CD4-positive, alpha-beta T cell treated with Interleukin-15 for 4 hours (primary cell): ENCODE measurements at places on chromosomes 13 and 19.
A peak's percentile ranks its signal among the peaks of the same experiment; 100 is the strongest.

GRCh38 chr13:23020246-23020843 lies 160.4 kb upstream of the SGCG start:
- DNase-seq = peak; percentile 25

GRCh38 chr13:33953203-33953602 lies 135.3 kb downstream of the RFC3 start:
- no peak for DNase-seq

- no peak for DNase-seq
Observed at GRCh38 chr13:42981317-42981716, 10.7 kb downstream of the EPSTI1 start.

DNA sequence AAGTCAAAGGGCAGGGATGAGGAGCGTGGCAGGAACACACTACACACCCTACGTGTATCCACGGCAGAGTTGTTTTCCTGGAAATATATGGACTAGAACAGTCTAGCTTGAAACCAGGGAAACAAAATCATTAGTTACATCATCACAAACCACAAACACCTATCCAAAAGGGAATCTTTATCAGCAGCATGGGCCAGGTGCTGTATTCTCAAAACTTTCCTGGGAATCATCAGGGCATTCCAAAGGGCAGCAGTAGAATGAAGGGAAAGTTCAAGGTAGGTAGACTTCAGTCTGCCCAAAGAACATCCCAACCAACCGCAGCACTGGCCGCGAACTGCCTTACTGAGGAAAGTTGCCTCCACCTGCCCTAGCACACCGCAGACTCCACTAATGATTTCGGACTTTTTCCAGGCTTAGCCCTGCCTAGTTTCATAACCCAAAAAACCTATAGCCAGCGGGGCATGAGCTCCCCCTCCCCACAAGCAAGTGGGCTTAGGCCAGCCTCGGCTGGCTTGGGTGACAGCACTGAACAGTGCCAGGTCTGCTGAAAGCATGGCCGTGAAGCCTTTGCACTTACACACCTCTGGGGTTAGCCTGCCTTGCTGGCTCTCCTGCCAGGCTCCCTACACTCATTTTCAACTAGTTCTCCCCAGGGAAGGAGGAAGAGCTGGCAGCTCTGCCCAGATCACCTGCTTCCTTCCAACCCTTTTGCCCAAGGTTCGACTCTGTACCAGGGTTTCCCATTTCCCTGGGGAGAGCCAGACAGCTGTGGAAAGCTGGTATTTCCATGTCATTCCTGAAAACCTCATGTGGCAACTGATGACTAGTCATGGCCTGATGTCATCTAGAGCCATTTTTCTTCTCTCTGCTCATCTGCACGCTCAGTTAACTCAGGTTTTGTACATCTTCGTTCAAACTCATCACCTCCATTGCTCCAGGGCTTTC lies 77.3 kb upstream of the UBAC2 start:
- no peak for DNase-seq

GRCh38 chr19:19505669-19506326 lies 9.6 kb downstream of the TSSK6 start:
- DNase-seq = no peak

DNA sequence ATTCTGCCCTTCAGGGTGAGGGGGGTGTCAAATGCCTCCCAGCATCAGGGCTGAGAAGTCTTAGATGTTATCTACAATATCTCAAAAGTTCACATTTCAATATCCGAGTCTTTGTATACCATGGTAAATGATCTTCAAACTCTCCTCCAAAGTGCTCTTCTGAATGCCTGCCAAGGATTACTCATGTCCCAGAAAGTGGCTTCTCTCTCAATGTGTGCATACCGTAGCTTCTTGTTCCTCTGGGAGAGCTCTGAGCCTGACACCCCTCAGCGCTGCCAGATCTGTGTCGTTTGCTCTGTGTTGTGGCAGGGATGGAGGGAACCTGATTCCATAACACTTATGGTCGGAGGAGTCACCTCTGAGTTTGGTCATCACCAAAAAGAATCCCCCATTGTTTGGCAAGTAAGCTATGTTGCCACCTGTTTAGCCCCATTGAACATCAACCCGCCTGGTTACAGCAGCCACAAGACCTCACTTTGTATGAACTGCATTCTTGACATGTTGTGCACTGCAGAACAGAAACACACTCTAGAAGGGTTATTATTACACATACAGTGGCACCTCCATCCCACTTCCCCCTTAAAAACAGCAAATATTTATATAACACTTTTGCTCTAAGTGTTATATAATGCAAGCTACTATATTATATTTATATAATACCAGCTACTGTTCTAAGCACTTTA lies 163.1 kb upstream of the MIR17HG start:
- no peak for DNase-seq

DNA sequence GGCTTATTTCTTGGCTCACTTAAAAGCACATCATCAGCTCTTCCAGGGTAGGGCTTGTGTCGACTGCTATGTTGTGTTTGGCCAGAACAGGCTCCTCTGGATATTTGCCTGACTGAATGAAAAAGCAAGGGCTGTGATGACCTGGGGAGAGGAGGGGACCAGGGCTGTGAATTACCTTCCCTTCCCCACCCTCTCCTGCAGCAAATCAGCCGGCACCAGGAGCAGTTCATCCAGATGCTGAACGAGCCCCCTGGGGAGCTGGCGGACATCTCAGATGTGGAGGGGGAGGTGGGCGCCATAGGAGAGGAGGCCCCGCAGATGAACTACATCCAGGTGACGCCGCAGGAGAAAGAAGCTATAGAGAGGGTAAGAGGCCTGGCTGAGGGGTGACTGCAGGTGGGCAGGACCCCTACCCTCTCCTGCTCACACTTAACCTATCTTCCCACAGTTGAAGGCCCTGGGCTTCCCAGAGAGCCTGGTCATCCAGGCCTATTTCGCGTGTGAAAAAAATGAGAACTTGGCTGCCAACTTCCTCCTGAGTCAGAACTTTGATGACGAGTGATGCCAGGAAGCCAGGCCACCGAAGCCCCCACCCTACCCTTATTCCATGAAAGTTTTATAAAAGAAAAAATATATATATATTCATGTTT lies 4.4 kb downstream of the GADD45GIP1 start:
- no peak for DNase-seq

DNA sequence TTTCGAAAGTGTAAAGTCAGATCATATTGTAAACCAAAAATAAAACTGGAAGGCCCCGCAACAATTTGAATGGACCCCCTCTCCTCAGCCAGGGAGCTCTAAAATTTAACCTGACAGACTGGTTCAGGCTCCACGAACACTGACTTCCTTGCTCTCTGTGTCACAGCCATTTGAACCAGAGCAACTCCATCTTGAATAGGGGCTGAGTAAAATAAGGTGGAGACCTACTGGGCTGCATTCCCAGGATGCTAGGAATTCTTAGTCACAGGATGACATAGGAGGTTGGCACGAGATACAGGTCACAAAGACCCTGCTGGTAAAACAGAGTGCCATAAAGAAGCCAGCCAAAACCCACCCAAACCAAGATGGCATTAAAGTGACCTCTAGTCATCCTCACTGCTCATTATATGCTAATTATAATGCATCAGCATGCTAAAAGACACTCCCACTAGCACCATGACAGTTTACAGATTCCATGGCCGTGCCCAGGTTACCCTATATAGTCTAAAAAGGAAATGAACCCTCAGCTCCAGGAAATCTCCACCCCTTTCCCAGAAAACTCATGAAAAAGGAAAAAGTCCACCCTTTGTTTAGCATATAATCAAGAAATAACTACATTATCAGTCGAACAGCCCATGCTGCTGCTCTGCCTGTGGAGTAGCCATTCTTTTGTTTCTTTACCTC lies 43.1 kb downstream of the RFXAP start:
- DNase-seq = no peak

DNA sequence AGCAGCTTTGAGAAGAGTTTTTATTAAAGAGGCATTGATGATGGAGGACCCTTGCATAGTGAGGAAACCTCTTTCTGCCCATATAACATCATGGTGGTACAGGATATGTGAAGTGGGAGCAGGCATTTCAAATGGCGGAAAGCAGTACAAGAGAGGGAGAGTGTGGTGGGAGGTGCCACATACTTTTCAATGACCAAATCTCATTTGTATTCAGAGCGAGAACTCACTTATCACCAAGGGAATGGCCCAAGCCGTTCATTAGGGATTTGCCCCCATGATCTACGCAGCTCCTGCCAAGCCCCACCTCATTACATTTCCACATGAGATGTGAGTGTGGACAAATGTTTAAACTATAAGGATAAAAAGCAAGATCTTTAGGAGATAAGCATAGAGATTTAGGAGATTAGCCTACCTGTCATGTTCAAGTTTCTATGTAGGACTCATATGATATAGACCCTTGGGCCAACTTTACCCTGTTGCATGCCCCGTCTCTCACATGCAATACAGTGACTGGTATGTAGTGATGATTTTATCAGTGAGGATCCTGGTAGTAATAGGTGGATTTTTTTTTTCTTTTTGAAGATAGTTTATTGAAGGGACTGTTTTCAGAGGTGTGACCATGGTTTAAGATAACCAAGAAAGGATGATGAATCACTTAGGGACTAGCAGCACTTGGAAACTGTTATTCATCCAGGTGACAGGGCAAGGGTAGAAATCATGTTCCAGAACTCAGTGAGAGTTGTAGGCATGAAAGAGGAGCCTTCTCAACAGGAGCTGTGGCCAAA lies 38.3 kb downstream of the DNAJC15 start:
- DNase-seq = no peak

- DNase-seq = no peak
Observed at GRCh38 chr13:21606796-21607195, 2.8 kb upstream of the MICU2 start.

DNA sequence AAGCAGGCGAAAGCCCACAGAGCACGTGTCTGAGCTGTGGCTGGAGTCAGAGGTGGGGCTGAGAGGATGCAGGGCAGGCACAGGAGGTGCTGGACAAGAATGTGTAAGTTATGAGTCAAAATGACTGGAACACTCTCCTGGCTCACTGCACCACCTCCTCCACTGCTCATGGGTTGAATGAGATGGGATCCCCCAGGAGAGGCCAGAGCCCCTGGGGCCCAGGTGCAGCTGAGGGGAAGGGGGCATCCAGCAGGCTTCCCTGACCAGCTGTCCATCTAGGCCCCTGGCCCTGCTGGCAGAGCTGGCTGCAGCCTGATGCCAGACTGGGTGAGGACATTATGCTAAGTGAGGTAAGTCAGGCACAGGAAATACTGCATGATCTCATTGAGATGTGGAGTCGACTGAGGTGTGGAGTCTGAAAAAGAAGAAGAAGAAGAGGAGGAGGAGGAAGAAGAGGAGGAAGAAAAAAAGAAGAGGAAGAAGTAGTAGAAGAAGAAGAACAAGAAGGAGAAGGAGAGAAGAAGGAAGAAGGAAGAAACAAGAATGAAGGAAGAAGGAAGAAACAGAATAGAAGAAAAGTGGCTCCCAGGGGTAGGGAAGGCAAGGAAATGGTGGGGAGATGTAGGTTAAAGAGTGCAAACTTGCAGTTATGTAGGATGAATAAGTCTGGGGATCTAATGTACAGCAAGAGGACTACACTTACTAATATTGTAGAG lies 747.4 kb downstream of the UQCRFS1 start:
- no peak for DNase-seq

DNA sequence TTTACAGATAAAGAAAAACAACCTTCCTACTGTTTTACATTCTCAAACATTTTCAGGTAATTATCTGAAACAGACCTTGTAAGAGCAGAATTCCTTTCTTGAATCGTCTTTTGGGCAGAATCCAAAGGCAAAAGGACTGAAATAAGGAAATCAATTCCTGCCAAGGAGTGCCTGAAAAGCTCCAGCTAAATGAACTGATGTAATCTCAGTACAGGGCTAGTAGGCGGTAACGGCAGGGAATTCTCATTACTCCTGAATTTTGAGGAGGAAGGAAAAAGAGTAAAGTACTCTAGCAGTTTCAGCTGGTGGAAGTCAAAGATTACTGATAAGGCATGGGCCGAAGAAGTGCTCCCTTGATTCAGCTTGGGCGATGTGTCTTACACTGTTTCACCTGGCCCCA lies 168.4 kb downstream of the PCDH9 start:
- DNase-seq = no peak

DNA sequence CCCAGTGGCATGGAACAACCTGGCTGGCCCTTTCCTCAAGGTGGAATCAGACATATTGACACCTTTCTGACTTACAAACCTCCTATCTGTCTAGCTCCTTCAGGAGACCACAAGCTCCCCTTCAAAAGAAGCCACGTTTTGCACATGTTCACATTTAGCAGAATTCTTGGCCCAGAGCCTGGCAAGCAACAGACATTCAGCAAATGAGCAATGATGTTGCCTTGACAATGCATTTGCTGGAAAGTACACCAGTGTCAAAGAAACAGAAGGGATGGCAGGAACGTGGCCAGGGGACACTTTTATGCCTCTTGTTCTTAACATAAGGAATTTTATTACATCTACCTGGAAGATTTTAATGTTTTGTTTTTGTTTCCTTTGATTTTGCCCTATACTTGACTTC lies 85.5 kb upstream of the FGF14 start:
- no peak for DNase-seq

DNA sequence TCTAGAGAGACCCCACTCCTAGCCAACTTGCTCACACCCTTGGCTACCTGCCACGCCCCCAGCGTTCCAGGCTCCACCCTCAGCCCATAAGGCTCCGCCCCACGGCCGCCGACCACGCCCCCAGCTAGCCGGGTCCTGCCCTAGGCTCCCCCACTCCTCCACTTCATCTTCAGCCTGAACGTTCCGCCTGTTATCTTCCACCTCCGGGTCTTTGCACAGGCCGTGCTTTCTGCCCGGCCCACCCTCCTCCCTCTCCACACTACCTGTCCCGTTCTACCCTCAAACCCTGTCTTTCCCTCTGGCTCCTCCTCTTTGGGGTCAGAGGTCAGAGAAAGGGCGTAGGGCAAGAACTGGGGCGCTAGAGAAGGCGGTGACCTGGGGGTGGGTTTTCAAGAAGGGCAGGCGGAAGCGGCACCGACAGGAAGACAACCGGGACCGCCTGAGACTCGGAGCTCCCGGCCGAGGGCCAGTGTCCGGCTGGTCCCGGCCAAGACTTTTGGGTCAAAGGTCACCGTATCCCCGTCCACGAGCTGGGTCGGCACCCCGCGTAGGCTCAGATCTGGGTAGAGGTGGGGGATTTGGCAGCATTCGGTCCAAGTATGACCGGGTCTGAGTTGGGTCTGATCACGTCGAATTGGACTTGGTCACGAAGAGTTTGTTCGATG lies 2.2 kb downstream of the PDE4C start:
- DNase-seq = no peak

DNA sequence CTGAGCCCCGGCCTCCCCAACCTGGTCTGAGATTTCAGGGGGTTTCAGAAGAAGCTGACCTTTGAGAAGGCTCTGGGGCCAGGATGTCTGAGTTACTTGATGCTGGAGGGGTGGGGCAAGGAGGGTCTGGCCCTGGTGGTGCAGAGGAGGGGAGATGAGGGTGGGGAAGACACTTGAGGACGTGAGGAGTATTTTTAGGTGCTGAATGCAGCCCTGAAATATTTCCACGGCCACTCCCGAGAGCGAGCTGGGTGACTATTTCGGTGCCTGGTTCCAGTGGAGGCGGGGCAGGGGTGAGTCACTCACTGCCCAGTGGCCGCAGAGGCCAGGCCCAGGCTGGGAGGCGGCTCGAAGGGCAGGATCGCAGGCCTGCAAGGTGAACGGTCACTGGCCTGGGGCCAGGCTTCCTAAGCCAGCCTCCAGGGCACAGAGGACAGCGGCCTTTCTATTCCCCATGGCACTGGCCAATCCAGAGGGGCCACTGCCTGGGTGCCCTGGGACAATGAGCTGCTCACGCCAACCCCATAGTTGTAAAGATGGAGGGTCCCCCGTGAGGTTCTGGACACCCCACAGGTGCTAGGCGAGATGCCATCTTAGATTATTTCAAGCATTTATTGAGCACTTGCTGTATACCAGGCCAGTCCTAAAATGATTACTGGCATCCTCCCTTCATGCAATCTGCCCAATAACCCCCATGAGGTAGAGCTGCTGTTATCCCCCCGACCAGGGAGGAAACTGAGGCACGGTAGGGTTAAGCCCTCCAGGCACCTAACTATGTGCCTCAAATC lies 19.7 kb upstream of the JUND start:
- no peak for DNase-seq

- DNase-seq = peak; percentile 22
Observed at GRCh38 chr19:45168767-45169351, 8.1 kb upstream of the NKPD1 start.
